AG10803 (cell line): ENCODE measurements at places on chromosomes 12 and 14.

DNA sequence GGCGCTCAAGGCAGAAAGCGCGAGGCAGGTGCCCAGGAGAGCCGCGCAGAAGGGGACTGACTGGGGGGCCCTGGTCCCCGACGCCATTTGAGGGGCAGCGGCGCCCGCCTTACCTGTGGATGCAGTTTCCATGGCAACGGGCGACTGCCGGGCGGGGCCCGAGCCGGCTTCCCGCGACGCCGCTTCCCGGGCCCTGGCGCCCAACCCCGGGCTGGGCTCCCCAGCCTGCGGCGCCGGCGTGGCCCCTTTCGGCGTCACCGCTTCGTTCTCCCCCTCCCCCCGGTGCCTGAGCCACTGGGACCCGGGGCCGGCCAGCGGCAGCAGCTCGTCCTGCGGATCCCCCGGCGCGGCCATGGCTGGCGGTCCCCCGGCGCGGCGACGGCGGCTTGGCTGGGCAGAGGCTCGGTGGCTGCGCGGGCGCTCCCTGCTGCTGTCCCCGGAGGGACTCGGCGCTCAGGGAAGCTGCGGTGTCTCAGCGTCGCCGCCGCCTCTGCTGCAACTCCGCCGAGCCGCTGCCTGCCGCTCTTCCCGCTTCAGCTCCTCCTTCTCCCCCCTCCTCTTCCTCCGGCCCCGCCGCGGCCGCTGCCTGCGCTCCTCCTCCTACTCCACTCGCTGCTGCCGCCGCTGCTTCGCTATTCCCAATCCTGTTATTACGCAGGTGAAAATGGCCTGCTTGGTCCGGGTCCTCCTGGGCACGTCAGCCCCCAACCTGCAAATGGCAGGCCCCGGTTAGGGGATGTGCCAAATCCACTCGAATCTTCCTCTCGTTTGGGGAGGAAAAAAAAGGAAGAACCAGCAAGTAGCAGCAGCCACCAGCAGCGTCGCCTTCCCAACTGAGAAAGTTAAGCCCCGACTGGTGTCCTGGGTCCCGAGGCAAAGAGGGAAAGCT lies at the start of gene RTN1:
Gene RTN1 (minus strand): TSS at position 500 of the 889 bp plus-strand sequence. CDS start 146 bp downstream, at position 354.
- DNase-seq, result peak; percentile 37

DNA sequence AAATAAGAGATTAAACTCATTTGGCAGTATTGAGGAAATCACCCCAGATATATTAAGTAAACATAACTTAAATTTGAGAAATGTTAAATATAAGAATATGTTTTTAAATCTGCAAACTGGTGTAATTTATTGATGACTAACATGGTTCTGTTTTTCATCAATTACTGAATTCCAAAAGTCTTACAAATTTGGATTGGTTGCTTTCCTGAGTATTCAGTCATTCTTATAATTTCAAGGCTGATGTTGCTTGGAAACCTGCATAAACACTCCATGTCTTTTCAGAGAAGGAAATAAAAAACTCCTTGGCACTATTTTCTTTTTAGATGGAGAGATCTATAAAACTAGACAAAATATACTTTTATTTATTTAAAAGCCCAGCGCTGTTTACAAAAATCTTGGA lies 71.7 kb downstream of the NOVA1 start:
- DNase-seq, result peak; percentile 63

DNA sequence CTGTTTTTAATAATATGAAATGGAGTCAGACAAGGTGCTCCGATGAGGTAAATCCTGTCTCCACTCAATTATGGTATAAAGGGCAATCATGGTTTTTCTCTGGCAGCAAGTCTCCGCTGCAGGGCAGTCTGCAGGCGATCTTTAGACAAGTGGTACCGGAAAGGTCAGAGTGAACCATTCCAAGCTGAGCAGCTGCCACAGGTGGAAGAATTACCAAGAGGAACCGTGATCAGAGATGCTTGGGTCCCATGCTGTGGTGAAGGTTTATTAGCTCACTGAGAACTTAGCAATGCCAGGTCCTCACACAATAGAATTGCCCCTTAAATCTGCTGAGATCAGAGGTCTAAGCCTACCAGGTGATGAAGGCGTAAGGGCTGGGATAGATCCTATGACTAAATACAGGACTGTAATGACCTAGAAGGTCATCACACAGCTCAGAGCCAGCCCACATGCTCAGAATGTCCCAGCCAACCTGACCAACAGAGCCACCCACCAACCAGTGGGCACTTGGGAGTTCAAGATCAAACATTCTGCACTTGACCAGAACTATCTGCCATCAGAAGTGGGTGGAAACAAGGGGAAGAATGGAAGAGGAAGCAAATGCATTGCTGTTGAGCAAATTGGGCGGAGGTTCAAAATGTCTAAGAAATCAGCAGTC lies 175.2 kb upstream of the BCL2L14 start:
- no peak for DNase-seq

GRCh38 chr12:104048811-104049210 lies 1.2 kb downstream of the GLT8D2 start:
- peak; percentile 51 for DNase-seq

DNA sequence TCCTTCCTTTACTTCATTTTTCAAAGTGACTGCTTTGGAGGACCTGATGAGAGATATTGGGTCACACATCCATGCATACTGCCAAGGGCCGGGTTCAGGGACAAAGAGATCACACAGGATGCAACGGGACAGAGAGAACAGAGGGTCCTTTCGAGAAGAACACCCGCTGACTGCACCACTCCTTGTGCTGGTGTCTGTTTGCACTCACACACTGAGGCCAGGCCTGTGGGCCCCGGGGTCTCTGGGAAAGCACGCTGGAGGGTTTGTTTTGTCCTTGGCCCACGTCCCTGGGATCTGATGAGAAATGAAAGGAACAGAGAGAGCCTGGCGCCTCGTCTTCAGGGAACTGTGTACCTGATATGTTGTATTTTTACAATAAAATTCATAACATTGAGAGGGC lies 42.2 kb downstream of the PAH start:
- DNase-seq, result no peak

GRCh38 chr12:11688831-11689230 lies 39.4 kb downstream of the ETV6 start:
- DNase-seq, result peak; percentile 75

- DNase-seq, result no peak
Measured at GRCh38 chr14:101239065-101239464, 322.2 kb upstream of the DIO3 start.

DNA sequence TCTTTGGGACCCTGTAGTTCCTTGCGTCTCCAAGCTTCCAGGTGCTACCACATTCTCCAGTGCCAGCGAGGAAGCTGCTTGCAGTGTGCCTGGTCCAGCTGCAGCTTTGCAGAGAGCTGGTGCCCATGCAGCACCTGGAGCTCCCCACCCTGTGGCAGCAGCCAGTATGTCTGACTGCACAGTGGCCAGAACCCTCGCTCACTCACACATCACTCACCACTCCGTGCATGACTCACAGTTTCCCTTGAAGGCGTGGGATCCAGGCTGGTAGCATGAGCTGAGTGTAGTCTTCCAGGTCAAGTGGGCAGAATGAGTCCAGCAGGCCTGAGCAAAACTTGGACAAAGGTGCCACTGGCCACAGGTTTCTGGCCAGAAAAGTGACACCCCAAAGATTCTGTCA lies 33.6 kb downstream of the SDR9C7 start:
- DNase-seq, result no peak

DNA sequence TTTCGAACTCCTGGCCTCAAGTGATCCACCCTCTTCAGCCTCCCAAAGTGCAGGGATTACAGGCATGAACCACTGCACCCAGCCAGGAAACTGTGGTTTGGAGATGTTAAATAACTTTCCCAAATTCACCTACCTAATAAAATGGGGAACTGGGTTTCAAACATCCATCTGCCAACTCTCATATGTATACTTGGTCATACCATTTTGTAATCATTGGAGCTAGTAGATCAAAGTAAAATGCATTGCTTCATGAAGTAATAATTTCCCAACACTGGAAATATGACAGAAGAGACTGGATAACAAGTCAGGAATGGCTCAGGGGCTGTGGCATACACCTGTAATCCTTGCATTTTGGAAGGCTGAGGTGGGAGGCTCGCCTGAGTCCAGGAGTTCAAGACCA lies 5.3 kb upstream of the HECTD1 start:
- no peak for DNase-seq

DNA sequence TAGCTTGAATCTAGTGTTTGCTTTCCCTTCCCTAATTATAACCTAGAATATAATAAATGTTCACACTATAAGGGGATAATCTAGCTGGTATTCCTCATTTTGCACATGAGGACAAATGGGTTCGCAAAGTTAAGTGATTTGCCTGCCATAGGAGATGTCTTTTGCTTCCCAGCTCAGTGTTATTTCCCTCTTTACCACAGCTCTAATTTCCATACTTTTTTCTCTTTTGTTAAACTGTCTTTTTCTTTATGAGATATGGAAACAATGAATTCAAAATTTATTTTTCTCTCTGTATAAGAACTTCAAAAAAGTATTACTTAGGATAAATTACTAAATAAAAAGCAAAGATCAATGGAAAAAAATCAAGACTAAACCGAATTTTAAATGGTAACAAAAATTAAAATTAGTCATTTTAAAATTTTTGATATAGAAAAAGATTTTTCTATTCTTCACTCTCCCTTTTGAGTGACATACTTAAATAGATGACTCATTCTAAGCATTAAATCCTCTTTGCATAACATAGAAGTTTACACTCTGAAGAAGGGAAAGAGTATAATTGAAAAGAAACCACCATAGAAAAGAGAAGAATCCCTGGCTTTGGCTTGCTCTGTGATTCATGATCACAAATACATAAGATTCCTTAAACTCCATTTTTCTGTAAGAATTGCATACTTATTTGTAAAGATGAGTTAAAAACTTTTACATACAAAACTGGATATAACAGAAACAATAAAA lies 97.3 kb downstream of the INSM2 start:
- DNase-seq, result no peak

DNA sequence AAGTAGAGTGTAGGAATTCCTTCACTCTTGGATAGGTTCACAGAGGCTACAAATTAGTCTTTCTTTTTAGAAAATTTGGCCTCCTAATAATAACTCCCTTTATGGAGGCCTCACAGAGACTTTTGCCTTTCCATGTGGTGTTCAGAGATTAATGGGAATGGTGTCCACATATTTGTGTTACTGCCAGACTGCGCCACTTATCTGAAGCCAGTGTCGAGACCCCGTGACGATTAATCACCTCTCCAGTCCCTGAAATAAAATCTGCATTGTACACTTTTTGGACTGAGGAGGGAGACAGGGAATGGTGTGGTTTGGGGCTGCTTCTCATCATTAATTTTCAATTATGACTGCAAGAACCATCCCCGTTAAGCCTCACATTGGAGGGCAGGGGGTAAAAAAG lies 980.5 kb downstream of the FLRT2 start:
- no peak for DNase-seq

DNA sequence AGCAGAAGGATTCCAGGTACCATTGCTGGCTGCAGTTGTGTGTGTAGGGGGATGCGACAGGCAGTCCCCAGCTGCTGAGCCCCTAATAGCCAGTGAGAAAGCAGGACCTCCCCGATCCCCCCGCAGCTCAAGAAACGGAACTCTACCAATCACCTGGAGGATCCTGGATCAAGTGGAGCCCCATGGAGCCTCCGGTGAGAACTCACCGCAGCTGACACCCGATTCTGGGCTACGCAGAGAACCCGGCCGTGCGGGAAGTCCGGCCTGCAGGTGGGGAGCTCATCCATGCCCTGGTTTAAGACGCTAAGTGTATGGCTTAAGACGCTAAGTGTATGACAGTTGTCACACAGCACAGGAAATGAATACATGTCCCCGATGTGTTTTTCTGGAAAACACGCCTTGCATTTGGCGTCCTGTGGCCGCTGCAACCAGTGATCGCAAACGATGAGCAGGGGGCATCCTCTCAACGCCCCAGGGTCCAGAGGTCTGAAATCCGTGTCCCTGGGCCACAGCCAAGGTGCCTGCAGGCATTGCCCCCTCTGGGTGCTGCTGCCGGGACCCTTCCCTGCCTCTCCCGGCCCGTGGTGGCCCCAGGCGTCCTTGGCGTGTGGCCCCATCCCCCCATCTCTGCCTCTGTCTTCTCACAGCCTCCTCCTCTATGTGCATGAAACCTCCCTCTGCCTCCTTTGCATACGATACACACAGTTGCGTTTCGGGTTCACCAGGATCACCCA lies 75.1 kb downstream of the KIF26A start:
- no peak for DNase-seq

- DNase-seq, result no peak
Measured at GRCh38 chr14:72600551-72601330, 293.2 kb downstream of the DPF3 start.

GRCh38 chr12:2268471-2269286 lies 215.9 kb downstream of the CACNA1C start:
- DNase-seq, result peak; percentile 95

DNA sequence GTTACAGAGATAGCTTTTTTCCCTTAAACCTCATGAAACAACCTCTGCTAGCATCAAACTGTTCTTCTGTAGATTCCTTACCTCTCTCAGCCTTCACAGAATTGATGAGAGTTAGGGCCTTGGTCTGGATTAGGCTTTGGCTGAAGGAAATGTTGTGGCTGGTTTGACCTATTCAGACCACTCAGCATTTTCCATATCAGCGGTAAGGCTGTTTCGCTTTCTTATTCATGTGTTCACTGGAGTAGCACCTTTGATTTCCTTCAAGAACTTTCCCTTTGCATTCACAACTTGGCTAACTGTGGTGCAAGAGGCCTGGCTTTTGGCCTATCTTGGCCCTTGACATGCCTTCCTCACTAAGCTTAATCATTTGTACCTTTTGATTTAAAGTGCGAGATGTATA lies 50.7 kb upstream of the NRXN3 start:
- no peak for DNase-seq

GRCh38 chr12:86233126-86233525 lies 23.1 kb downstream of the MGAT4C start:
- DNase-seq, result no peak

DNA sequence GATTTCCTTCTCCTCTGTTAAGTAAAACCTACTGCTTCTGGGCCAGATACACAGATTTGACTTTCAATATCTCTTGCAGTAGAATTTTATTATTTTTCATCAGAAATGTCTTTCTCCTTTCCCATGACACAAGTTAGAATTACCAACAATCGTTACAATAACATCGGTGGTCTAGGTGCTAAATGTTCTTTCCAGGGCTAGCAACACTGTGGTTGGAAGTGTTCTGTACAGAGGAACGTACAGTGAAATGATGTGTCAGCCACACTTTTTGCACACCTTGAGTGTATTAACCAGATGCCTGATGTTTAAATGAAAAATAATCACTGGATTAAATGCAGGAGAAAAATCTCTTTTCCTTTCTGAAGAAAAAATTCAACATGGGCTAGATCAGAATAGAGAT lies 27.7 kb upstream of the KLRD1 start:
- DNase-seq, result no peak

GRCh38 chr14:105385698-105386365 lies 12.5 kb upstream of the TEX22 start:
- DNase-seq, result no peak
